Immature natural killer cell (primary cell): ENCODE measurements at places on chromosomes 13 and 19. TPM values are rescaled to one million over a fixed set of nuclear protein-coding genes. Genes with fewer than 3 reads are reported as not detected.

GRCh38 chr19:8835877-8836276, 3.7 kb downstream of the MBD3L1 start:
- no peak for DNase-seq

DNA sequence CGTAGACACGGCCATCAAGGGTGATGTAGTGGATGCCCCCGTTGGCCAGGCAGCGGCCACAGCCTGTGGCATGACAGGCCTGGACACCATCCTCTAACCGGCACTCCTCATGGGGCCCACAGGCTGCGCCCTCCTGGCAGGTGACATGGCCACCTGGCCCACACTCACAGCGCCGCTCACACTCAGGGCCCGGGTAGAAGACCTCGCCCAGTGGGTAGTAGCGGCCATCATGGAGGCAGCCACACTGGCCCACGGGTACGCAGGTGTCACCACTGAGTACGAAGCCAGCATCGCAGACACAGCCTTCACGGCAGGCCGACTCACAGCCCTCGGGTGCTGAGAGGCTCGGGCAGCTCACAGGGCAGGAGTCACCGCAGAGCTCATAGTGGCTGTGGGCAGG, 27.2 kb upstream of the FBL start:
- DNase-seq: no peak

DNA sequence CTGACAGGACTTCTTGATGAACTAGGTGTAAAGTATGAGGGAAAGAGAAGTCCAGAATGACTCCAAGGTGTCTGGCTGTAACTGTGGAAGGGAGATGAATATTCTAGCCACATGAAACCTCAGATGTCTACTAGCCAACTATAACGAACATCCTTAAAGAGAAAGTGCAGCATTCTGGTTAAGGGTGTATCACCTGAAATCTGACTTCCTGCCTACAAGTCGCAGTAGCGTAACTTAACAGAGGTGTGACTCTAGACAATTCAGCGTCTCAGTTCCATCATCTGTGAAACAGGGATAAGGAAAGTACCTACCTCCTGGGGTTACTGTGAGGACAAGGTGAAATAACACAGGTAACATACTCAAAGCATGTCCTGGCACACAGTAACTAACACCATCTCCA, 145.7 kb upstream of the FBXL3 start:
- DNase-seq: no peak

Gene MUC16
- polyA plus RNA-seq: not detected

DNA sequence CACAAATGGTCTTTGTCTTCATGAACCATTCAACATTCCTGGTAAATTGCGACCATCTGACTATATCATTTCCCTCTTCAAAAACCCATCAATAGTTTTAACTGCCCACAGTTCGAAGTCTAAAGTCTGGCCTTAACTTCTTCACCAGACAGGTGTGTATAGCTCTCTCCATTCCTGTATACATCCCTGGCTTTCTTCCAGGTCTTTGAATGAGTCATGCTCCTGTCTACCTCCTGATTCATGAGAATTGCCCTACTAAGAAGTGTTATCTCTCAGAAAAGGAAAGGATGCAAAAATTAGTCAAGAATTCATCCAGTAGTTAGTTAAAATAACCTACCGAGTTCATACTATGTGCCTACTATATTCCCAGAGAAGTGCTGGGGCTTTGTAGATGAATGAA, 225.0 kb downstream of the TBC1D4 start:
- no peak for DNase-seq

Gene YJEFN3
- not detected for polyA plus RNA-seq
